A549 treated with CORT108297 at 1 μM for 4 hours (cell line): ENCODE measurements at places on chromosomes 1 and 21. TPM values are rescaled to one million over a fixed set of nuclear protein-coding genes. Genes with fewer than 3 reads are reported as not detected.

Gene VANGL1
- total RNA-seq = 17.1 to 23.2 TPM (median 20.8 TPM) in 5 replicates

Gene CYP4Z1
- not detected in 5 replicates for total RNA-seq

Gene FCRL1
- total RNA-seq = not detected in 5 replicates

Gene FOXD3
- total RNA-seq = 0.59 to 1.2 TPM (median 0.85 TPM) in 5 replicates

Gene GUCA2B
- total RNA-seq = 0.73 TPM in 1 of 5 replicates, not detected in the others

Gene RNF223
- total RNA-seq = 0.32 to 0.52 TPM (median 0.38 TPM) in 5 replicates

Gene DUSP23
- total RNA-seq = 48.7 to 79.3 TPM (median 76.6 TPM) in 5 replicates

Gene PGLYRP4
- not detected in 5 replicates for total RNA-seq

Gene PGBD2
- 3.7 to 4.9 TPM (median 3.8 TPM) in 5 replicates for total RNA-seq

Gene FCRLB
- total RNA-seq = 1.3 to 2.1 TPM (median 1.7 TPM) in 5 replicates

Gene MASP2
- 0.09 to 0.53 TPM (median 0.16 TPM) in 4 of 5 replicates, not detected in the other for total RNA-seq

Gene FCAMR
- not detected in 5 replicates for total RNA-seq

Gene LCE1C
- total RNA-seq = not detected in 5 replicates

Gene FCRL6
- not detected in 5 replicates for total RNA-seq

Gene FCGR2B
- total RNA-seq = not detected in 5 replicates
